Activated gamma-delta T cell (primary cell): ENCODE measurements at places on chromosomes 12 and 14.

DNA sequence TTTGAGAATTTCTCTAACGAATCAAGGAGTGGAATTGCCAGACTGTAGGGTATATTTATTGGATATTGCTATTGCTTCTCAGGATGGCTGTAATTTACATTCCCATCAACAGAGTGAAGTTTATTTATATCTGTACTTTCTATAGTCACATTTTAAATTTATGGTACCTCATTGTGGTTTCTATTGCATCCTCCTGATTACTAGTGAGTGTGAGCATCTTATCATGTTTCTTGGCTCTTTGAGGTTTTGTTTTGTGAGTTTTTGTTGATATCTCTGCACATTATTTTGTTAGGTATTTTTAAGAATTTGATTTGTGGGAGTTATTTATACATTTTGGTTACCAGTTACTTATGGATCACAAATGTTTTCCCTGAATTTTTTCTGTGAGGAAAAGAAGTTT lies 13.9 kb downstream of the DNM1L start:
- DNase-seq, result no peak

DNA sequence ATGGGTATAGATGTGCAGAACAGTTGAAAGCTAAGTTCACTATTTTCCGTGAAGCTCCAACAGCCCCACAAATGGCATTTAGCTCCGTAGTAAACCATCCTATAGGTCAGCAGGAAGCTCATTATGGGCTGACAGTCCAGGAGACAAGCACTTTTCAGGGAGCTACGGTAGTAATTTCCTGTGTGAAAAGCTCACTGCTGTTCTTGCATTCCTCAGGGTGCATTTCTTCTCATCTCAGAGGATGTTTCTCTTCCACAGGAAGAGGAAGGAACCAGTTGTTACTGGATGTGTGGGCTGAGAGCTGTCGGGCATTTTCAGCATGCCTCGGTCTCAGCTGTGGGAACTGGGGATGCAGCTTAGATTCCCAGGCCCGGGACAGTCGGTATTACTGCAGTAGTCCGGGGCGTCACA lies 72.8 kb downstream of the GALNT4 start:
- DNase-seq, result no peak

DNA sequence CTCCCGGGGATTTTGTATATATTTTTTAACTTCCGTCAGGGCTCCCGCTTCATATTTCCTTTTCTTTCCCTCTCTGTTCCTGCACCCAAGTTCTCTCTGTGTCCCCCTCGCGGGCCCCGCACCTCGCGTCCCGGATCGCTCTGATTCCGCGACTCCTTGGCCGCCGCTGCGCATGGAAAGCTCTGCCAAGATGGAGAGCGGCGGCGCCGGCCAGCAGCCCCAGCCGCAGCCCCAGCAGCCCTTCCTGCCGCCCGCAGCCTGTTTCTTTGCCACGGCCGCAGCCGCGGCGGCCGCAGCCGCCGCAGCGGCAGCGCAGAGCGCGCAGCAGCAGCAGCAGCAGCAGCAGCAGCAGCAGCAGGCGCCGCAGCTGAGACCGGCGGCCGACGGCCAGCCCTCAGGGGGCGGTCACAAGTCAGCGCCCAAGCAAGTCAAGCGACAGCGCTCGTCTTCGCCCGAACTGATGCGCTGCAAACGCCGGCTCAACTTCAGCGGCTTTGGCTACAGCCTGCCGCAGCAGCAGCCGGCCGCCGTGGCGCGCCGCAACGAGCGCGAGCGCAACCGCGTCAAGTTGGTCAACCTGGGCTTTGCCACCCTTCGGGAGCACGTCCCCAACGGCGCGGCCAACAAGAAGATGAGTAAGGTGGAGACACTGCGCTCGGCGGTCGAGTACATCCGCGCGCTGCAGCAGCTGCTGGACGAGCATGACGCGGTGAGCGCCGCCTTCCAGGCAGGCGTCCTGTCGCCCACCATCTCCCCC lies 777 bp downstream of the ASCL1 start:
- no peak for DNase-seq

DNA sequence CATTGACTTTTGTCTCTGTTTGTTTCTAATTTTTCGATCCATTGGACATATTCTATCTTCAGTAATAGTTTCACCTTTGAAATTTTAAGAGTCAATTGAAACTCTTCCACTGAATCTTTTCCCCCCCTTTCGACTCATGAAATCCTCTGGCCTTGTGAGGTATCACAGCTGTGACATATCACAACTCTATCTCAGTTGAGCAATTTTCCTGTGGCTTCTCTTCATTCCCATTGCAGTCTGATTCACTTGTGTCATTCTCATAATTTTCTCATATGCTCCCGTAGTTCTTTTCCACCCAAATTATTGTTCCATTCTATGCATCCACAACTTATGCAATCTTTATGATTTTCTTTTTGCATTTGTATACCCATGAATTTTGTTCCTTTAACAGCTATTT lies 261.6 kb downstream of the DACT1 start:
- no peak for DNase-seq

DNA sequence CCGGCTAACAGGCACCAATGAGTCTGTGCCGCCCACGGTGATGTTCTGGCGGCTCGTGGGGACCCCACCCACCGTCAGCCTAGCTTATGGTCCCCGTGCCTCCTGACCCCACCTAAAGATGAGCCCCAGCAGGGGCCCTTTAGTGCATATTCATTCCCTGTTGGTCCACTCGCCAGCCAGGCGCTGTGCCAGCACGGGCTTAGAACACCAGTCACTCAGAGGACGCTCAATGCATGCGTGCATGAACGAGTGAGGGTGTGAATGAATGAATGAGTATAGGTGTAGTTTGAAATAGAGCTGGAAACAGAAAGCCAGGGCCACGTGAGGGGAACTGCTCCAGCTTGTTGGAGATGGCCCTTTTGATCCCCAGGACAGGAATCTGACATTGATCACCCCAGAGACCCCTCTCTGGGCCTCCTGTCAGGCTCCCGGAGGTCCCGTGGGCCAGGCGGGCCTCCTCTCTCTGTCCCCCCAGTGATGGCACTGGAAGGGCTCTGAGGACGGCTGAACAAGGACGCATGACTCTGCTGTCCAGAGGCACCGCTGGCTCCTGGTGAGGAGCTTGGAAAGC lies 193.9 kb upstream of the C14orf180 start:
- no peak for DNase-seq

DNA sequence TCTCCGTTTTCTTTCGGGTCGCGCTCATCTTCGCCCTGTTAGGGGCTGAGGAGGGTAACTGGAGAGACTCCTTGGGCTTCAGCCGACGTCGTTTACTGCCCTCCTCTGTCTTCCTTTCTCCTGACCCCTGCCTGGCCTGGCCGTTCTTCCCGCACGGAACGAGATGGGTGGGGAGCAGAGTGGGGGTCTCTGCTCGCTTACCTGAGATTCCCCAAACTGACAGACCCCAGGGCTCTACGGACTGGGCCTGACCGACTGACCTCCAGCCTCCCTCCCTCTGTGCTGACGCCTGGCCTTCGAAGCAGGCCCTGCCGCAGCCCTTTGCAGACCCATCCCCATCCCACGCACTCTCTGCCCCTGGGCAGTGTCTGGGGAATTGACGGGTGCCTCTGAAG lies 439 bp downstream of the GOLGA5 start:
- DNase-seq, result no peak

DNA sequence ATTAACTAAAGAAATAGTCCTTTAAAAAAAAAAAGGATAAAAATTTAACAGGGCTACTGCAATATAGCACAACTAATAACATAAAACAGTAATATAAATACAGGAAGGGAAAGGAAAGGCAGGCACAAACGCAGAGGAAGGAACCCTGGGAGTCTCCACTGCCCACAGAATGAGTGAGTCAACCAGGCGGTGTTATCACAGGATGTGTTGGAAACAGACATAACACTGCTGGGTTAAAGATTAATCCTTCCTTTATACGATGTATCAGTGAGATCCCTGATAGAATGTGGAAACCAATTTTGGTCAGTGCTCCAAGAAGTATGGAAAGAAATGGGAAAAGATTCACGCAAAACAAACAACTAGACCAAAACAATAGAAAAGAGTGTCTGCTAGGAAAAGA lies 47.9 kb downstream of the FGD6 start:
- DNase-seq, result no peak

- no peak for DNase-seq
Observed at GRCh38 chr14:71486279-71486678, 445.9 kb upstream of the RGS6 start.

- no peak for DNase-seq
Observed at GRCh38 chr14:33680873-33681272, 270.0 kb downstream of the EGLN3 start.

GRCh38 chr12:89836026-89836425 lies 127.4 kb upstream of the ATP2B1 start:
- no peak for DNase-seq

DNA sequence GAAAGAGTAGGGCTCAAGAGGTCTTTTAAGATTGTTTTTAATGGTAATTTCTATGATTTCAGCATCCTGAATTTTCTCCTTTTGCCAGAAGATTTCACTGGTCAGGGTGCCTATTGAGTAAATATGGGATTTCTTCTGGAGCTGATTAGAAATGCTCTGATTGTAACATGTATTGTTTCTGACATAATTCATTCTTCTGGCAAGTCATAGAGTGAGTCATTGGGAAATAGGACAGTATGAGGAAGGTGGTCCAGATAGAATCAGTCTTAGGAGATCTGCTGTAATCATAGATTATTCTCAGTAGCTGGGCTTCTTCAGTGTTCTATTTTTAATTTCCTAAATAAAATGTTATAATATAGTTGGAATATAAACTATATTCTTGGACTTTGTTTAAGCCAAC lies 182.0 kb upstream of the NAV3 start:
- DNase-seq, result no peak

- DNase-seq, result no peak
Observed at GRCh38 chr14:89617481-89618329, 200.7 kb upstream of the FOXN3 start.

- no peak for DNase-seq
Observed at GRCh38 chr14:32307881-32308582, 21.1 kb upstream of the AKAP6 start.

DNA sequence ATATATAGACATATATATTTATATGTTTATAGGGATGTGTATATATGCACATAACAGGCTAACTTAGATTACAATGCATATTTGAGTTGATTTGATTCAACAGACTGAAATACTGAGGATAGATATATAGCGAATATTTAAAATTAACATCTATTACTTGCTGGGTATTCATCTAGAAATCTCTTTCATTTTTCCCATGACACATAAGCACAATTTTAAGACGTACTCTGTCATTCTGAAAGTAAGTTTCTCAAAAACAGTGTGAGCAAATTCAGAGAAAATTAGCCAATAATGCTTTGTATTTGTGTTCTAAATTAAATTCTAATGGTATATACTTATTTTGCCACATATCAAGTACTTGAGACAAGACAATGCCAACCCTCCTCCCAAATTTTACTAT lies 907.5 kb upstream of the MDGA2 start:
- DNase-seq, result no peak

GRCh38 chr14:77203611-77204458 lies 22.2 kb downstream of the TMEM63C start:
- DNase-seq, result no peak
